NCI-H187 treated with DMSO at 0.1 percent for 48 hours (cell line): ENCODE measurements at places on chromosomes 6 and 20.

- DNase-seq: no peak
Observed at GRCh38 chr6:31576897-31577578, 1.7 kb downstream of the TNF start.

- no peak for DNase-seq
Observed at GRCh38 chr20:20248620-20249200, 119.2 kb upstream of the INSM1 start.

GRCh38 chr20:17568972-17569521 is 828 bp upstream of the DSTN start:
- no peak for DNase-seq

- no peak for DNase-seq
Observed at GRCh38 chr20:63007360-63007645, 539 bp upstream of the BHLHE23 start.

- DNase-seq: no peak
Observed at GRCh38 chr6:115770851-115771250, 289.8 kb downstream of the FRK start.

- no peak for DNase-seq
Observed at GRCh38 chr6:7899889-7900213, 10.7 kb downstream of the TXNDC5 start.

- DNase-seq: no peak
Observed at GRCh38 chr6:121319112-121319553, 15.1 kb downstream of the TBC1D32 start.

DNA sequence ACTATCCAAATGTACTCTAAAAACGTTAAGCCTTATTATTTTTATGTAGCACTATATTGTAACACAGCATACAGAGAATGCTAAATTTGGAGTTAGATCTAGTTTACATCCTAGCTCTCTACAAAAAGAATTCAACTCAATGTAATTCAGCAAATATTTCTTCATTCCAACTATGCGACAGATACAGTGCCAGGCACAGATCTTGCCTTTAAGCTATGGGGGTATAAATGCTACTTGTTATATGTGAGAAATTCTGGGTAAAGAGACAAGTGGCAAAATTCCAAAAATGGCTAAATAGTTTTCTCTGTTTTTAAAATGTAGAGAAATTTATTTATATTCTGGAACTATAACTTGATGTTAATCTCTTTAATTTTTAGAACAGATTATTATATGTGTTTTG is 63.2 kb downstream of the SEL1L2 start:
- DNase-seq: no peak

DNA sequence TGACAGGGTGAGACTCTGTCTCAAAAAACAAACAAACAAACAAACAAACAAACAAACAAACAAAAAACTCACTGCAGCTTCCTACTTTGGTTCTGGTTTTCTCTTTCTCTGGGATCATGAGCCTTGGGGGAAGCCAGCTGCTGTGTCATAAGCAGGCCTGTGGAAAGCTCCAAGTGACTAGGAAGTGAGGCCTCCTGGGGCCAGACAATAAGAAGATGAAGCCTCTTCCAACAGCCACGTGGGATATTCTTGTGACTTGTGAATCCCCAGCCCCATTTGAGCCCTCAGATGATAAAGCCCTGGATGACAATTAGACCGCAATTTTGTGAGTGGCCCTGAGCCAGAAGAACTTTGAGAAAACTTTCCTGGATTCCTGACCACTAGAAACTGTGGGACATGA is 11.4 kb downstream of the HLA-A start:
- DNase-seq: no peak

DNA sequence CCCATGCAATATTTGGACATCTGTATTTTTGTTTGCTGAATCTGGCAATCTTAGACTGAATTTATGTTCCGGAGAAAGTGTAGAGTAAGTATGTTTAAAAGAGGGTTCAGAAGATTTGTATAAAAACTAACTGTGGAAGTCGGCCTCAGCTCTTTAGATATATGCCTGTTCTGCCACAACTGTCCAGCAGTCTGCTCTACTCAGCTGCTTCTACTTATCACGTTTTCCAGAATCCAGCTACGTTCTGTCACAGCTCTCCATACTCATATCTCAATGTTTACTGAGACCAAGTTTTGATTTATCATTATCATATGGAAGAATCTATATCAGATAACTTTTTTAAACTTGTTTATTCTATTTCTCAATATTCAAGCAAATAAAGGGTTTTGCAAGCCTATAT is 721.3 kb downstream of the EYS start:
- no peak for DNase-seq

GRCh38 chr6:158330016-158330415 is 17.8 kb downstream of the TULP4 start:
- DNase-seq: no peak

DNA sequence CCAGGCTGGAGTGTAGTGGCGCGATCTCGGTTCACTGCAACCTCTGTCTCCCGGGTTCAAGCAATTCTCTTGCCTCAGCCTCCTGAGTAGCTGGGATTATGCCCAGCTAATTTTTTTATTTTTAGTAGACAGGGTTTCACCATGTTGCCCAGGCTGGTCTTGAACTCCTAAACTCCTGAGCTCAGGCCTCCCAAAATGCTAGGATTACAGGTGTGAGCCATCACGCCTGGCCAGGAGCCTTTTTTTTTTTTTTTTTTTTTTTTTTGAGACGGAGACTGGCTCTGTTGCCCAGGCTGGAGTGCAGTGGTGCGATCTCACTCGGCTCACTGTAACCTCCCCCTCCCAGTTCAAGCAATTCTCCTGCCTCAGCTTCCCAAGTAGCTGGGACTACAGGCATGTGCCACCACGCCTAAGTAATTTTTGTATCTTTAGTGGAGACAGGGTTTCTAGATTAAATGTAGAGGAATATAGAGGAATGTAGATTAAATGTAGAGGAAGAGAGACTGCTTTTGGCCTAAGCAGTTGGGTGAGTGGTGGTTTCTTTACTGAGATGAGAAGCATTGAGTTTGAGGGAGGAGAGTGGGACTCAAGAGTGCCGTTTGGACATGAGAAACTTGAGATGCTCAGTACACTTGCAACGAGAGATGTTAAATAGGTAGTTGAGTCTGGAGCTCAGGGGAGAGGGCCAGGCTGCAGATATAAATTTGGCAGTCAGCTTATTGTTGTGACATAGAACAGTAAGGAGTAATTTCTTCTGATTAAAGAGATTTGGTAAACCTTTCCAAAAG is 16.7 kb downstream of the VAPB start:
- no peak for DNase-seq

- DNase-seq: no peak
Observed at GRCh38 chr6:133179481-133179880, 61.7 kb upstream of the EYA4 start.

DNA sequence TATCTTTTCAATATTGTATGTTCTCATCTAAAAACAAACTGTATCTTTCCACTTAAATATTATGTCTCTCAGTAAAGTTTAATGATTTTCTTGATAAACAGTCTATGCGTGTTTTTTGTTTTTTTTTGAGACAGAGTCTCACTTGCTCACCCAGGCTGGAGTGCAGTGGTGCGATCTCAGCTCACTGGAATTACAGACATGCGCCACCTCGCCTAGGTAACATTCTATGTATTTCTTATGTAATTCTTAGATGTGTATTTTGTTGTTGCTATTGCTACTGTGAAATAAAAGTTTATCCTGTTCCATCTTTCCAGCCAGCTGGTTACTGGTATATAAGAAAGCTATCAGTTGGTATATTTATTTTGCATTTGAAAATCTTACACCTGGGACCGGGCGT is 29.4 kb downstream of the ABHD12 start:
- no peak for DNase-seq

DNA sequence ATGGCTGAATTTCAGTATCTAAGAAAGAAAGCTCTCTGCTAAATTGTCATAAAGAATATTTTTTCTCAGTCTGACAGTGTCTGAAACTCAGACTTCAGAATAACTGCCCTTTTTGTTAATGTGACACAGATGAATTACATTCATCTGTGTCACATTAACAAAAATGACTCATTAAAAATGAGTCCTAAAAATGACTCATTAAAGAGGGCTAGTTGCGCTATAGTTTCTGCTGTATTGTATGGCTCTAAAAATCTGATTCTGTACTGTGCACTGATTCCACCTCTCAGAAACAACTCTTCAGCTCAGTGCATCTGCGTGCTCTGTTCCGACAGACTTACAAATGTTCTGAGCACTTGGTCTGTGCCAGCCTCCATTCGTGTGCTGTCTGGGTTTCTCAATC is 15.0 kb downstream of the RNF114 start:
- no peak for DNase-seq

GRCh38 chr20:1423206-1423605 is 30.4 kb upstream of the FKBP1A start:
- no peak for DNase-seq

DNA sequence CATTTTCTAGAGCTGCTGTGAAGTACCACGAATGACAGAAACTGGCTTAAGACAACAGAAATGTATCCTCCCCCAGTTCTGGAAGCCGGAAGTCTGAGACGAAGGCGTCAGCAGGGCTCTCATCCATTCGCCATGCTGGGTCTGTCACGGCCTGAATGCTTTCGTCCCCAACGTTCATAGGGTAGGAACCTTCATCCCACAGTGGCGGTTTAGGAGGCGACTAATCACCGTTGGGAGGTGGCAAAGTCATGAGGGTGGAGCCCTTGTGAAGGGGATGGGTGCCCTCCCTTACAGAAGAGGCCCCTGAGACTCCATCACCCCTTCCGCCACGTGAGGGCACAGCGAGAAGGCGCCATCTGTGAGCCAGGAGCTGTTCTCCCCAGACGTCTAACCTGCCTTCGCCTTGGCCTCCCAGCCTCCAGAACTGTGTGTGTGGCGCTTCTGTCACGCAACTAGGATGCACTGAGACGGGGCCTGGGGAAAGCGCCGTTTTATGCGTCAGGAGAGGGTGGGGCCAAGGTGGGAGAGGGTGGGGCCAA is 250.3 kb downstream of the TTLL2 start:
- no peak for DNase-seq

DNA sequence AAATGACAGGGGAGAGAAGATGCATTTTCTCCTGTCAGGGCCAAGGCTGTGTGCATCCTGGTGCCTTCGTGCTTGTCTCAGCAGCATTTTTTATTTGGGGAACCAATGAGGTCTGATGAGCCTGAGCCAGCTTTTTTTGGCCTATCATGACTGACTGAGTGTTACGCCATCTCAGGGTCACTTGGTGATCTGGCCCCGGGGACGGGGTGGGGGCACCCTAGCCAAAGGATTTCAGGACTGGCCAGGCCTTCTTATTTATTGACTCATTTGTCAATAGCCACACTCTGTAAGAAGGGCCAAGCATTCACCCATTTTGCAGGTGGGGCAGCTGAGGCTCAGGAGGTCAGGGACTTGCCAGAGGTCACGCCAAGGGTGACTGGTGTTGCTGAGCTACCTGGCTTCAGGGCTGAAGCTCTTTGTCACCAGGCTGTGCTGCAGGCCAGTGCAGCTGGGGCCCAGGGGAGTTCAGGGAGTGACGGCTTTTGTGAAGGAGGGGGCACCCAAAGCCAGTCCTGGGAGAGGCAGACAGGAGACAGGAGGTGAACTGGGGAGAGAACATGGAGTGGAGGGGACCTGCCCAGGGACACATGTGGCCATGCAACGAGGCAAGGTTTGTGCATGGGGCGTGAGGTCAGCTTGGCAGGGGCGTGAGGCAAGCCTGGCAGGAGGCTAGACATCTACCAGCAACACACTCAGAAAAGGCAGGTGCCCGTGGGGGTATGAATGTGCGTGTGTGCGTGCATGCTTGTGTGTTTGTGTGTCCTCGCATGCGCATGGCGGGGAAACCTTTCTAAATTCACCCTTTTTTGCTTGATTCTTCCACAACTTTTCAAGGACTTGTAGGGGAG is 31.1 kb downstream of the VSTM2L start:
- DNase-seq: no peak

GRCh38 chr6:168636147-168637004 is 195.4 kb downstream of the SMOC2 start:
- no peak for DNase-seq

GRCh38 chr20:2093883-2094282 is 7.7 kb upstream of the STK35 start:
- DNase-seq: no peak

DNA sequence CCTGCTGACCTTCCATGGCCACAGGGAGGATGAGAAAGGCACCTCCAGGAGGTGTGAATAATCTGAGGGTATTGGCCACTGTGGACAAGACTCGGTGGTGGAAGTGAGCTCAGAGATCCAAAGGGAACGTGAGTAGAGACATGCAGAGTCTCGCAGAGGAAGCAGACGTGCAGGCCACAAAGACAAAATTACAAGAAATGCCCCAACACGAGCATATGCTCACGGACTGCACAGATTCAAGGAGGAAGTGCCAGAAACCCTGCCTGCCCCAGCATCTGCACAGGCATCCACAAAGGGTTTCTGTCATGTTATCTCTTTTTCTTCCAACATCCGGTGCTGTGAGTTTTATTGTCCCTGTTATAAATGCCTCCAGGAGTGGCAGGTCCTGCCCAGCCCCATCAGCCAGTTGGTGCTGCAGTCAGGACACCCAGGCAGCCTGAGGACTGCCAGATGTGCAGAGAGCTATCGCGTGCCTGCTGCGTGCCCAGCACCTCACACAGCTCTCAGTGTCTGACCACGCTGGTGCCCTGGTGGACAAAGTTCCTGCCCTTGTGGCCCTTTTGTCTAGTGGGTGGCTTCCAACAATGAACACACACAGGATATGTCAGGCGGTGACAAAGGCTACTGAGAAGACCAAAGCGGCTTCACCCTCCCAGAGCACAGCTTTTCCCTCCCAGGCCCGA is 34.0 kb upstream of the FANCE start:
- no peak for DNase-seq

- no peak for DNase-seq
Observed at GRCh38 chr6:39428816-39429215, 106.3 kb upstream of the KCNK16 start.

GRCh38 chr6:147141711-147142308 is 62.4 kb upstream of the STXBP5 start:
- peak; percentile 71 for DNase-seq

GRCh38 chr20:3652221-3652620 is 11.0 kb downstream of the GFRA4 start:
- peak; percentile 41 for DNase-seq

DNA sequence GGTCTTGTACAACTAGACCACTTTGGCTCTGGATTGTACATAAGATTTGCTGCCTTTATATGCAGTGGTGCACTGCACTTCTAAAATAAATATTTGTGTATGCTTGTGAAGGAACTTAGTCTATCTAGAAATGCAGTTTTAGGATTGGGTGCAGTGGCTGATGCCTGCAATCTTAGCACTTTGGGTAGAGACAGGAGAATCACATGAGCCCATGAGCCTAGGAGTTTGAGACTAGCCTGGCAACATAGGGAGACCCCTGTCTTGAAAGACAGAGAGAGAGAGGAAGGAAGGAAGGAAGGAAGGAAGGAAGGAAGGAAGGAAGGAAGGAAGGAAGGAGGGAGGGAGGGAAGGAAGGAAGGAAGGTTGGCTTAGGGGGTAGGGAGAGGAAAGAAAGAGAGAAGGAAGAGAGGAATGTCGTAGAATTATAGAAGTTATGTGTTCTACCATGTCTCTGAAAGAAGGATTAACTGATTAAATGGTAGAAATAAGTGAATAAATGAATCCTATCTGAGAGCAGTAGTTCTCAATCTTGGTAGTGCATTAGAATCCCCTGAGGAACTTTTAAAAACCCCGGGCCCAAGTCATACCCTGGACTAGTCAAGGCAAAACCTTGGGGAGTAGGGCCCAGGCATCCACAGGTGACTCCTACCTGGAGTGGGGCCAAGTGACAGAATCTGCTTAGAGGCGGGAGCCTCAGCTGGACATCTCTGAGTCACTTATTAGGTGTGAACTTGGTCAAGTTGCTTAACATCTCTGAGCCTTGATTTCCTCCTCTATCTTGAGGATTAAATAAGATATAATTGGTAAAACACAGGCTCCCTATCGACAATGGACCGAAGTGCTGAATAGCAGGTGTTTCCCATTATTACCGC is 130.3 kb downstream of the ZNF217 start:
- no peak for DNase-seq
